ENCODE measurements at places on chromosomes 1 and 21.

GRCh38 chr1:3369446-3370076 is 84.9 kb upstream of the ARHGEF16 start:
- DNase-seq: peak; percentile 85

GRCh38 chr1:245589906-245590305 is 435.1 kb downstream of the KIF26B start:
- no peak for DNase-seq

DNA sequence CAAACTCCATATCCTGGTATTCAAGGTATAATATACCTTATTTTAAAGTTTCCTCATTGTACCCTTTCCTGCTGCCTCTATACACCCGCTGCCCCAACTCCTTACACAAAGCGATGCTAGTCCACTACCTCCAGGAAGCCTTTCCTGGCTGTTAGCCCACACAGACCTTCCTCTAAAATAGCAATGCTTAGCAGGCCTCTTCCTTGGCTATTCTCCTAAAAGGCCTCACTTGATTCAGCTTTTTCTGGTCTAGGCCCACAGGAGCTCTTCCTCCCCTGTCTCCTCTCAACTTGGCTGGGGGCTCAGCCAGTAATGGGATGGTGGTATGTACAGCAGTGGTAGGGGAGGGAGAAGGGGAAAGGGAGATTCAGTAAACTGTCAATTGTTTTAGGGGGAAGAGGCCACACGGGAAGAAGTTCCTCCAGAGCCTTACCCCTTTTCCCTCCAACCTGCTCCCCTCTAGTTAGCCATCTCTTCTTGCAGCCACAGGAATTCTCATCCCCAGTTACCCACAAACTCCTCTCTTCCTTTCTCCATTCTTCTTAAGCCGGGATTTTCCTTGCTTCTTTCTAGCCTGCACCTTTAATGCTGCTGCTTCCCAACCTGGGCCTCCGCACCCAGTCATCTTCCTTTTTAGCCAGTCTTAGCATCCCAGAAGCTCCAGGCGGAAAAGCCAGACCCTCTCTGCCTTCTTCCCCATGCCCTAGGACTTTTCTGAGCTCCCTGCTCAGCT is 2.6 kb downstream of the LRRC41 start:
- peak; percentile 51 for DNase-seq

DNA sequence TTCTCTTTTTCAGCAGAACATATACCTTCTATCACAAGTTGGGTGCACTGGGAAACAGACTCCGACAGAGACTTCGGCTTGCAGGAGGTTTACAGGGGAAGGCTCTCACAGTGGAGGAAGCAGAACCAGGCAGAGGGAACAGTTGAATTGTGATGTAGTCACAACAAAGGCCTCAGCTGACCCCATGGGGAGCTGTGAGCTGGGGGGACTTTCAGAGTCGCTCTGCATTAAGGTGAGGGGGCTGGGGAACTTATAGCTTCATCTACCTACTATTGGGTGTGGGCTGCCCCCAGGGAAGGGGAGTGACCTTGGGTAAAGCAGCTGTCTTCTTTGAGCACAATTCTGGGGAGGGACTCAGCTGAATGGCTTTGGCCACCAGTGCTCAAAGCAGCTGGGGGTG is 94.9 kb upstream of the POU3F1 start:
- no peak for DNase-seq

GRCh38 chr1:1517973-1518620 is 6.1 kb downstream of the ATAD3A start:
- no peak for DNase-seq

GRCh38 chr1:17984583-17984982 is 123.0 kb upstream of the IGSF21 start:
- DNase-seq: peak; percentile 11

DNA sequence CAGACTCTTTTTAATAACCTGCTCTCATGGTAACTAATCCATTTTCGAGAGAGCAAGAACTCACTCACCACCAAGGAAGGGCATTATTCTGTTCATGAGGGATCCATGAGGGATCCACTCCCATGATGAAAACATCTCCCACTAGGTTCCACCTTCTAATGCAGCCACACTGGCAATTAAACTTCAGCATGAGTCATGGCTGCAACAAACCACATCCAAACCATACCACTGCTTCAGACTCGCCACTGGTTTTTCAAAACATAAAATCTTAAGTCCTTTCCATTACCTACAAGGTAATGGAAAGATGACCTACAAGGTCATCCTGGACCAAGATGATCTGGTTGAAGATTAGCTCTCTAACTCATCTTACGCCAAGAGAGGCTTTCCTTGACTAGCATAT is 405.1 kb downstream of the VAV3 start:
- DNase-seq: no peak

- DNase-seq: peak; percentile 57
These were observed 12.0 kb upstream of the KCNE2 start for GRCh38 chr21:34351786-34352241.

DNA sequence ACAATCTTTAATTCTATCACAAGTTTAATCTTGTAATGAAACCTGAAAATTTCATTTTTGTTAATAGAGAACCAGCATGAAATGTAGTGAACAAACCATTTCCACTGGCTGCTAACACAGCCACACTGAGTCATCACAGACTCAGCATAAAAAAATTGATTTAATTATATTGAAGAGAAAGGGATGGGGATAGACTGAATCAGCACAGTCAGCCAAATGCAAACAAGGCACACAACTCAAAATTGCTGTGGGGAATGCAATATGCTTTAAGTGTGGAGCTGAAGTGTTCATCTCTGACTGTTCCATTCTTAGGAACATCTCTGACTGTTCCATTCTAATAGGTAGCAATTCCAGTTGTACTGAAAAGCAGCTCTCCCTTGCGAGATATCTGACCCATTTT is 299.8 kb downstream of the MRPL39 start:
- DNase-seq: peak; percentile 47

- no peak for DNase-seq
These were observed 924 bp downstream of the EXTL2 start for GRCh38 chr1:100893718-100894117.

DNA sequence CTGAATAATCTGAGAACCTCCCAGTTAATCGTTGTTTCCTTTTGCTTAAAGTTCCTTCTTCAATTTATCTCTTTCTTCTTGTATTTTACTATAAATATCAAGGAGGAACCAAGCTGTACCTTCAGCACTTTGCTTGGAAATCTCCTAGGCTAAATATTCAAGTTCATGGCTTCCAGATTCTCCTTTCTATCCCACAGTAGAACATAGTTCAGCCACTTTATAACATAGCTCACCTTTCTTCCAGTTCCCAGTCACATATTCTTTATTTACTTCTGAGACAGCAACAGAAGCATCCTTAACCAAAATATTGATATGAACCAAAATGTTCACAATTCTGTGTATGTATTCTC is 11.0 kb downstream of the ZMYM4 start:
- no peak for DNase-seq

DNA sequence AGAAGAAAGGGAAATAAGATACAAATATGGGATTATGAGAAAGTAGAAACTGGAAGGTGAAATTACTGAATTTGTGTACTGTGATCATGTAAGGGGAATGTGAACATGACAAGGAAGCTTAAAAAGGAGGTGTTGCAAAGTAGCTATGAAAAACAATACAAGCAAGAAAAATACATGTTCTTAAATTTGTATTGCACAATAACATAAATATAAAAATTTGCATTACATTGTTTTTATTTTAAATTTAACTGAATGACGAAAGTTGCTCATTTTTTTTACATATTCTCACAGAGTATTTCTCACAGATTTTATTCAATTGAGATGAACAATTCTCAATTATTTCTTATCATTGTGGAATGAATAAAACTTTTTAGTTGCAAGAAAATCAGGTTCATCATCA is 874.8 kb downstream of the AMY1C start:
- no peak for DNase-seq

- DNase-seq: peak; percentile 22
These were observed 1.4 kb downstream of the ZNF670 start for GRCh38 chr1:247077213-247077612.

DNA sequence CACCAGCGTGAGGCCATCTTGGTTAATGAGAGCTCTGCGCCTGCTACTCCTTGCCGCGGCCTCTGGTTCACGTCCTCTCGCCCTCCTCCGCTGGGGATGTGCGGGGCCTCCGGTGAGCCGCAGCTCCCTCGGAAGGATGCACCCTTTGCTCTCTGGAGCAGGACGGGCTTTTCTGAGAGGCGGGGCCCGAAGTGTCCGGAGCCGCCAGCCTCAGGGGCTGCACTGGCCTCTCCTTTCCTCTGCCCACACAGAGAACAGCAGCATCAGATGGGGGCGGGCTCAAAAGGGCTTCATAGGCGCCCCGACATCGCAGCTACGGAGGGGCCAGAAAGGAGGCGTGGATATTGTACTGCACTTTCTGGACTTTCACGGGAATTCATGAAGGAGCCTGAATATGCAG is 284.7 kb downstream of the CAMTA1 start:
- peak; percentile 32 for DNase-seq

DNA sequence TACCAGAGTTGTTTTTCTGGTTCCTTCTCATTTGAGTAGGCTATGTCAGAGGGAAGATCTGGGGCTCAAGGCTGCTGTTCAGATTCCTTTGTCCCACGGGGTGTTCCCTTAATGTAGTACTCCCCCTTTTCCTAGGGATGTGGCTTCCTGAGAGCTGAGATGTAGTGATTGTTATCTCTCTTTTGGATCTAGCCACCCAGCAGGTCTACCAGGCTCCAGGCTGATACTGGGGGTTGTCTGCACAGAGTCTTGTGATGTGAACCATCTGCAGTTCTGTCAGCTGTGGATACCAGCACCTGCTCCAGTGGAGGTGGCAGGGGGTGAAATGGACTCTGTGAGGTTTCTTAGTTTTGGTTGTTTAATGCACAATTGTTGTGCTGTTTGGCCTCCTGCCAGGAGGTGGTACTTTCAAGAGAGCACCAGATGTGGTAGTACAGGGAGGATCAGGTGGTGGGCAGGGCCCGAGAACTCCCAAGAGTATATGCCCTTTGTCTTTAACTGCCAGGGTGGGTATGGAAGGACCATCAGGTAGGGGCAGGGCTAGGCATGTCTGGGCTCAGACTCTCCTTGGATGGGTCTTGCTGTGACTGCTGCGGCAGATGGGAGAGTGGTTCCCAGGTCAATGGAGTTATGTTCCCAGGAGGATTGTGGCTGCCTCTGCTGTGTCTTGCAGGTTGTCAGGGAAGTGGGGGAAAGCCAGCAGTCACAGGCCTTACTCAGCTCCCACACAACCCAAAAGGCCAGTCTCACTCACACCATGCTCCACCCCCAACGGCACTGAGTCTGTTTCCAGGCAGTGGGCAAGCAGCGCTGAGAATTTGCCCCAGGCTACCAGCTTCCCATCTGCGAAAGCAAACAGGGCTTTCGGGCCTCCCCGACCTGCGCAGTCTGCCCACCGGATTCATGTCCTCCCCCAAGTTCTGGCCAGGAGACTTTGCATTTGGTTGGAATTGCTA is 64.2 kb downstream of the SERINC2 start:
- DNase-seq: peak; percentile 48

DNA sequence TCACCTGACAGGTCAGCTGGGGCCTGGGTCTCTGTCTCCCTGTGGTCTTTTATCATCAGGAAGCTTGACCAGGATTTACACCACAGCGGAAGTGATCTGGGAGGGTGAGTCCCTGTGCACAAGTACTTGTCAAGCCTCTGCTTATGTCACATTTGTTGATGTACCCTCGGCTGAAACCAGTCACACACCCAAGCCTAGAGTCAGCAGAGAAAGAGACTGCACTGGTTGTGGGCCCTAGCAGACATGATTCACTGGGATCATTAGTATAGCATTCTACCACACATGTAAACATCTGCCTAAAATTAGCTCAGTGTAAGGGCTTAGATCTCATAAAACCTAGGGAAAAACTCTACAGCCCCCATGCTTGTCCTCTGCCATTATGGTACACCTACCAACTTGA is 79.3 kb upstream of the LAMC2 start:
- DNase-seq: peak; percentile 80

DNA sequence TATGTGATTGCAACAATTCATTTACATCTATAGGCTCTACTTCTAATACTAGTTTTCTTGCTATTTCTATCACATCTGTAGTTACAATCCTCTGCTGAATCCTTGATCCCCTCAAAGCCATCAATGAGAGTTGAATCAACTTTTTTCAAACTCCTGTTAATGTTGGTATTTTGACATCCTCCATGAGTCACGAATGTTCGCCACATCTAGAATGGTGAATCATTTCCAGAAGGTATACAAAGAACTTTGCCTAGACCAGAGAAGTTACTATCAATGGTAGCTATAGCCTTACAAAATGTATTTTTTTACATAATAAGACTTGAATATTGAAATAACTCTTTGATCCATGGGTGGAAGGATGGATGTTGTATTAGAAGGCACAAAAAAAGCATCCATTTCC is 110.0 kb downstream of the AMY1C start:
- DNase-seq: no peak

DNA sequence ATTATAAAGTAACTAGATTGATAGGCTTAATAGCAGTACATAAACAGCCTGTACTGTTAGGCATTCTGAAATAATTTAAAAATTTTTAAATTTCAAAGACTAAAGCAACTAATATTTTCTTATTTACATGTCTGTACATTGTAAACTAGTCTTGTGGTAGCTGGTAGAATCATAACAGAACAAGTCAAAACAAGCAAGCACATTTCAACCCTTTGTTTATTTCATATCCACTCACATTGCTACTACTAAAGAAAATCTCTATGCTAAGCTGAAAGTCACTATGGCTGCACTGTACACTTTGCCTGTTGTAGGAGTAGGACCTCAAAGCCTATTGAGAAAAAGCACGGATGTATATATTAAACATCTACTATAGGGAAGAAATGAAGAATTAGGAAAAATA is 738.2 kb upstream of the ADGRL4 start:
- DNase-seq: no peak

- DNase-seq: peak; percentile 70
These were observed 3.1 kb downstream of the CCDC190 start for GRCh38 chr1:162857850-162858249.

GRCh38 chr1:246794828-246795671 is 70.8 kb downstream of the SCCPDH start:
- DNase-seq: peak; percentile 78

DNA sequence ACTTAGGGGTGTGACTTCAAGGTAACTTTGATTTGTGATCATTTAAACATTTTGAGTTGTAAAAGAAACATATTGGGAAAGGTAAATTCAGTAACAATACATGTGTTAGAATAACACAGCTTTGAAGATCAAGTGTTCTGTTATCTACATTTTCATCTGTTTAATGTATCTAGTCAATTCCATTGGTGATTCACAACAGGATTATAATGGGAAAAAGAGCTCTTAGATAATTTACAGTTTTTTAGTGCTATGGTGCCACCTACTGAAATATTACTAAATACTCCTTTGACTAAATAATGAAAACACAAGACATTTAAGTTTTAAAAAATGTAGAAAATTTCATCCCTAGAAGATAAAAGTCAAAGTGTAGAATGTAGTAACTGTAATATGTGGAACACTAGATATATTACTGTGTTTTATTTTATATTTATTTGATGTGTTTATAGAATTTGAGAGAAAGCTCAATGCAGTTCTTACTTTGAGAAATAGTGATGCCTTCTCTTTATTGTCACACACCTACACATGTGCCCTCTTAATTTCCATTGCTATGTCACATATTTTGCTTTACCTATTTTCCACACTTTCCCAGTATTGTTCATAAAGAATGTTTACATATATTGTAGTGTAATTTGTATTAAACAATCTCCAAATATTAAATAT is 47.4 kb downstream of the PTPRC start:
- peak; percentile 70 for DNase-seq

All from EH (cell line).